Activated CD4-positive, alpha-beta T cell treated with anti-CD3 and anti-CD28 coated beads, Interleukin-2, Interleukin-6, amounts not matched to agents 100 ng/mL and 50 ng/mL, durations not matched to agents 16 hours and 8 hours (primary cell): ENCODE measurements at places on chromosomes 5 and 9.

- no peak for DNase-seq
Measured at GRCh38 chr9:84121991-84122523, 141.5 kb downstream of the RMI1 start.

GRCh38 chr9:495739-496138 lies 281.1 kb downstream of the DOCK8 start:
- no peak for DNase-seq

- DNase-seq, result no peak
Measured at GRCh38 chr5:84961903-84962302, 577.2 kb upstream of the EDIL3 start.

- no peak for DNase-seq
Measured at GRCh38 chr9:4114569-4115505, 185.0 kb downstream of the GLIS3 start.

DNA sequence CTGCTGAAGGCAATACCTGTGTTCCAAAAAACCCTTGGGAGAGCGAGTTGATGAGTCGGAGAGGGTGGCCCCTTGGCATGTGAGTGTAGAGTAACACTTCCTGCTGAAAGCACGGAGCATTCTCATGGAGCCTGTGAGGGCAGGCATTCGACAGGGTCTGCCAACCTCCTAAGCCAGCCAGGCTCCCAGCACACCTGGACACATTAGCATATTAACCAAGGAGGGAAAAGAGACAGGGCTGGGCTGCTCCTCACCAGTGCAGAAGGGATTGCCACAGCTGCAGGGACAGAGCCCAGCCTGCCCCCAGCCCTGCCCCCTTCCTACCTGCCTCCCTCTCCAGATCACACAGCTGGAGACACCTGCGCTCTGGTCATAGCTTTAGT lies 46.4 kb upstream of the SEMA4D start:
- no peak for DNase-seq
